ENCODE measurements at places on chromosomes 5 and 9.

GRCh38 chr5:15326932-15327331 lies 173.0 kb upstream of the FBXL7 start:
- no peak for DNase-seq

- DNase-seq = no peak
Observed at GRCh38 chr5:90131383-90132133, 278.0 kb downstream of the CETN3 start.

- DNase-seq = no peak
Observed at GRCh38 chr9:35981699-35982098, 23.7 kb upstream of the OR2S2 start.

- DNase-seq = no peak
Observed at GRCh38 chr9:20838218-20838617, 154.2 kb downstream of the FOCAD start.

GRCh38 chr9:90795871-90796317 lies 5.7 kb upstream of the SYK start:
- DNase-seq = no peak

- peak; percentile 22 for DNase-seq
Observed at GRCh38 chr9:2859776-2860379, 16.0 kb upstream of the PUM3 start.

GRCh38 chr9:81886665-81887064 lies 41.6 kb upstream of the SPATA31D4 start:
- no peak for DNase-seq

DNA sequence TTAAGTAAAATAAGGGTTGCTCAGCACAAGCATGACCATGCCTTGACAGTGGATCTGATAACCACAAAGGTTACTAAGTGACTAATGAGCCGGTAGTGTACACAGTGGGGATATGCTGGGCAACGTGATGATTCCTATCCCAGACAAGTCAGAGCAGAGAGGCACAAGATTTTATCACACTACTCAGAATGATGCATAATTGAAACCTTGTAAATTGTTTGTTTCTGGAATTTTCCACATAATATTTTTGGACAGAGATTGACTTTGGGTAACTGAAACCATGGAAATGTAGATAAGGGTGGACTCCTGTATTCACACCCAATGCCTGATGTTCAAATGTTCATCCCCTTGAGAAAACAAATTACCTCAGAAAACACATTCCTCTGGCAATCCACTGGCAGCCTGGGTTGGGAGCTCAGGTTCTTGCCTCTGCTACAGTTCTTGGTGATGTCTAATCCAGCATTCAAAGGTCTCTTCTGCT lies 16.2 kb upstream of the ERAP1 start:
- DNase-seq = no peak

DNA sequence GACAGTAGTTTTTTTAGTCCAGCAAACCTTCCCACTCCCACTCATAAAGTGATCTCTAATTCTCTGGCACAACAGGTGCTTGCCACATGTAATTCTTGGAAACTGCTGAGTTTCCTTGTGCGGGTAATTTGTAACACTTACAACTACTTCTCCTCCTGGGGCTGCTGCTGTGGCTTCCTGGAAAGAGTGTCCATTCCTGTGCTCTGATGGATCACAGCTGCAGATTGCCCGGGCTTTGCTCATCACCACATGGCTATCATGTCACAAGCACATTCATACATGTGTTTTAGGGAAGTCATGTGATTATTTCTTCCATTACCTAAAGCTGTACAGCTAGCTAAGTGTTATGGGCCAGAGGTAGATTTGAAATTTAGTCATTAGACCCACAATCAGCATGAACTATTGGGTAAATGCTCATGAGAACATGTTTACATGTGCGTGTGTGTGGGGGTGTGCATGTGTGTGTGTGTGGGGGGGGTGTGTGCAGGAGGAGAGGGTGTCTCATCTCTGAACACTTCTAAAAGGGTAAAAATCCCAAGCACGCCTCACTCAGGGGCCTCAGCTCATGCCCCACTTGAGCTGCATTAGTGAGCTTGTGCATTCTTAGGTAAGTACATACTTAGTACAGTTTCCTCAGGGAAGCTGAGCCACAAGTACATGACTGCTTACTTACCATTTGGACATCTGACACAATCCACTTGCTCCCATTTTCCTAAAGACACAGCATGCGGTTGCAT lies 118.1 kb upstream of the CCDC112 start:
- no peak for DNase-seq

DNA sequence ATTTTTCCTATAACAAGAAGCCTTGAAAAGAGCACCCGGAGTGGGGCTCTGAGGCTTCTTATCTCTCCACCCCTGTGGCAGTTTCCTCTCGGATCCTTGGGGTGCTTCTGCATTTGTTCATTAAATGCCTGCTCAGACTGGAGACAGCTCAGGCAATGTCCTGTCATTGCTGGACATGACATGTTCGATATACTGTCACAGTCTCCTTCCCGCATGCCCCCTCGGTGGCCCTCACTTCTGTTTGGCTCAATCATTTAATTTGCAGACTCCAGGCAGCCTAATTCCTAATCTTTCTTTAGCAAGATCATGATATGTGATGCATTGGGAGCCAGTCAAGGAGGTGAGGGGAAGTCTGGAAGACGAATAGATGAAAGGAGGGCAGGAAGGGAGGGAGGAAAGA lies 37.5 kb upstream of the CPEB4 start:
- no peak for DNase-seq

- no peak for DNase-seq
Observed at GRCh38 chr9:34710023-34710422, at the start of gene CCL21. Gene CCL21, minus strand, starts transcription at chr9:34710136. Its CDS starts 70 bp downstream, at chr9:34710066.

DNA sequence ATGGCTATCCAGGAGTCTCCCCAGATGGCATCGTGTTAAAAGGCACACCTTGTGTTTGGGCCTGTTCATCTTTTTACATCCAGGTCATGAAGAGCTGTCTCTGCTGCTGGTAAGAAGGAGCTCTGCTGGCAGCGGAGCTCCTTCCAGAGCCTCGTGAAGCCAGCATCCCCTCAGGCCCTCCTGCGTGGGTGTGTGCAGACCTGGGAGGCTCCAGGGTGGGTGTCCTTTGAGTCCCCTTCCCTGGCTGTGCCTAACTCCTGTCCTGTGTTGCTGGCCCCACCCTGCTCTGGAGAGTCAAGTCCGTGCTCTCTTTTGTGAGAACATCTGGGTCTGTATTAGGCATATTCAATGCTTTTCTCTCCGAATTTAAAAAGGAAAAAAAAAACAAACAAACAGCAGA lies 149.6 kb upstream of the IRX2 start:
- no peak for DNase-seq

DNA sequence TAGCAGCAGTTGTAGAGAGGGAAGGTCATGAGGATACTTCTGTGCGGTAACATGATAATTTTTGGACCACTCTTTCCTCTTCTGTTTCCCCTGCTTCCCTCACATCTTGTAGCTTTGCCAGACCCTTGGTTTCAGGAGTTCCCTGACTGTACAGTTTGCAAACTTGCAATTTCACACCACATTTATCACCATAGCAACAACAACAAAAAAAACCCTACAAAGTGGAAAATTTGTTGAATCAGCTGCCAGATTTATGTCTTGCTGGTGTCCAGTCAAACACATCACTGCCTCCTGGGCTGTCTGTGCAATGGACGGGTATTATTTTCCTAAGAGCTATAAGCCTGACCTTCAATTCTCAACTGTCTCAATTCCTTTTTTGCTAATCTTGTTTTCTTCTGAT lies 751.6 kb downstream of the TLR4 start:
- no peak for DNase-seq

- DNase-seq = no peak
Observed at GRCh38 chr9:127877566-127877998, at the start of gene AK1. Gene AK1, minus strand, starts transcription at chr9:127877675. Its CDS starts 3,058 bp downstream, at chr9:127874617.

- DNase-seq = no peak
Observed at GRCh38 chr9:120857481-120857880, 14.8 kb upstream of the PSMD5 start.

DNA sequence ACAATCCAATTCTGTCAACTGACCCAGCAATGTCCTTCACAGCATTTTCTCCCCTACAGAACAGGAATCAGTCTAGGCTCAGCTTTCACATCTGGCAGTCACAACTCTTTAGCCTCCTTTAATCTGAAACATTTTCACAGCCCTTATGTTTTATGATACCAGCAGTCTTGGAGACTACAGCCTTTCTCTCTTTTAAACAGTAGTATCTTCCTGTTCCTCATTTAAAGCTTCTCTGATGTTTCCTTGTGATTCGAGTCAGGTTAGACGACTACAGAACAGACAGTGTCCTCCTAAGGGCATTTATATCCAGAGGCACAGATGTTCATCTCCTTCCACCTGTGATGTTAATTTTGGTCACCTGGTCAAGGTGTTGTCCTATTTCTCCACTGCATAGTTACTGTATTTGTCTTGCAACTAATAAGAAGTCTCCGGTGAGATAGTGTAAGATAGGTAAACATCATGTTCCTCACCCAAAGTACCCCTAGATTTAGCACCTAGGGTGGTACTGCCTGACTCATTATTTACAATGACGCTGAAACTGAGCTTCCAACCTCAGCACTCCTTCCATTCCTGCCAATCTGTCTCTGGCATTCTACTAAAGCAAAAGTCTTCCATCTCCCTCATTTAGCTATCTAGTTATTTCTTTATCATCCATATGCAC lies 20.7 kb downstream of the TTC39B start:
- no peak for DNase-seq

DNA sequence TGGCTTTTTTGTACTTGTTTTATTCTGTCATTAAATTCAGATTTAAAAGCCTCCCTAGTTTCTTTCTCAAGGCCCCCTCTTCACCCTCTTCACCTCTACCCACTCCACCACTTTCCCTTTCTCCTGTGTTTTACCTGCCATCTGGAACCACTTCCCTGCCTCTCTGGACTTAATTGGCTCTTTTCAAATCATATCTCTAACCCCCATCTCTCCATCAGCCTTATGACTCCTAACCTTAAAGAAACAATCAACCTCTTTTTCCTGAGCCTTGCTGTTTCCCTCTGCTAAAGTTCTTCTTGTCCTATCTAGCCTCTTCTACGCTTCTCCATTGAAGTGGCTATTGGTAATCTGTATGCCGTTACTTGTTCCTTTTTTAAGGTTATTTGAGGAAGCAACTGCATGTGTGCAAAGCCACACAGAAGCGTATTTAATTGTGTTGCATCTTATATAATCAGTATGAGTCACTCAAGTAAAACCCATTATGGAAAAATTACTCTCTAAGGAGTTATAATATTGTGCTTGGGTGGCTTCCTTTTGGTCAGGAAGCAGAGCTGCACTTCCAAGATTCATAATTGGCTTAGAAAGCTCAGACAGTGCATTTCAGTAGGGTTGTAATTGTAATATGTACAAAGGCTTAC lies 653.6 kb upstream of the ITGA1 start:
- DNase-seq = no peak

DNA sequence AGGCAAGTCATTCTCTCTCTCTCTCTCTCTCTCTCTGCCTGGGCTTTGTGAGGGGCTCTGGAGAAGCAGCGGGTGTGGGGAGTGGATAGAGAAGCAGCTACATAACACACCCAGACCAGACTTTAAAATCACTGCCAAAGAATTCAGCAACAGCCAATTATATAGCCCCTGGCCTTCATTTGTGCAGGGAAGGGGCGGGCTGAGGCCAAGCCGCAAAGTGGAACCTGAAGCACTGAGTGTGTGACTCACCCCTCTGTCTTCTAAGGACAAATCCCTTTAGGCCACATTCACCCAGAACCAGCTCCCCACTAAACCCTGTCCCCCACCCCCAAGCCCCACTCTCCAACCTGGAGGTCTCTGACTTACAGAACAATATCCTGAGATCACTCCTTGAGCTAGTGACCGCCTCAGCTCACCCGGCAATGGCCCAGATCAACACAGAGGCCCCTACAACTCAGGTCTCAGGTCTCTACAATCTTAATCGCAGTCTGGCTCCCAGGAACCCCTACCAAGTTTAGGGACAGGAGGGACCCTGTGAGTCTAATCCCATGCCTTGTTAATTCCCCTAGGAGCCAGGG lies 6.0 kb downstream of the B4GALT1 start:
- DNase-seq = peak; percentile 65

GRCh38 chr5:37889612-37890317 lies 49.9 kb upstream of the GDNF start:
- no peak for DNase-seq

DNA sequence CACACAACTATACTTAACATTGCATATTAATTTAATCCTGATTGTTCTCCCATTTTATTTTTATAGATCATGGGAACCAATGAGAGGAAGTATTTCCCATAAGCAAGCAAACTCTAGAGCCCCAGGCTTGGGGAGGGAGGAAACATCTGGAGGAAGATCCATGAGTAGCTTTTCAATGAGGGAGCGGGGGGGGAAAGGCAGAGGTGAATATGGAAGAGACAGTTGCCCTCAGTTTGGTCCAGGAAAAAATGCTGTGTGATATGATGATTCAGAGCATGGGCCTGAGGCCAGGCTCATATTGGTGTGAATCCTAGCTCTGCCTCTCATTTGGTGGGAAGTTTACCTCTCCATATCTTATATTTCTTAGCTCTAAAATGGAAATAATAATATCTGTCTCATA lies 42.2 kb upstream of the ALDOB start:
- no peak for DNase-seq

- DNase-seq = no peak
Observed at GRCh38 chr5:74957029-74957784, 91.0 kb upstream of the FAM169A start.

DNA sequence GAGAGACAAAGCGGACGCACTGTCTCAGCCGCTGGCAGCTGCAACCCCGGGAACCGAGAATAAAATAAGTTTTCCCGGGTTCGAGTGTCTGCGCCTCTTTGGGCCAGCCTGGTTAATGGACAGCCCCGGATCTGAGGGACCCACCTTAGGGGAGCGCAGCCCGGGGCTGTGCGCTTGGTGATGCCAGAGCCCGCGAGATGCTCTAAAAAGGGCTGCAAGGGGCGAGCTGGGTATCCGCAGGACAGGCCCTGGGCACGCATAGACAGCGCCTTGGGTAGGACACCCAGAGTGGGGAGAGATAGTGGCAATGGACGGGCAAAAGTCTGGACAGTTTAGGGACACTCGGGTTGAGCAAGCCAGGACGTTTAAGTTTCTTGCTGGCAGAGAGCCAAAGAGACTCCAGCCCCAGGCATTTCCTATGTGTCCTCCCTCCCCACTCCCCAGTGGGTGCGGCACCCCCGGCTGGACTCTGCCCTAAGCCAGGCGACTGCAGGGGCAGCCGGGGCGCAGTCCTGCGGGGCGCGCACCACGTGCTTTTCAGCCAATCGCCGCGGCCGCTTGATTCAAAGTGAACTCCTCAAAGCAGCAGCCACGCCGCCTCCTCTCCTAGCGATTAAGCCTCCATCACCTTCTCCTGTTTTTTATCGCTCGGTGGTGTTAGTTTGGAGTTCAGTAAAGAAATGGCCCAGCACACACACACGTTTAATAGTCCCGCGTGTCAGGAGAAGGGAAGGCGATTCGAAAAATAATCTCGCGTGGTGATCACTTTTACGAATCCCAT lies 616 bp upstream of the ENC1 start:
- peak; percentile 51 for DNase-seq

- DNase-seq = no peak
Observed at GRCh38 chr5:16812448-16812847, 123.6 kb downstream of the MYO10 start.

DNA sequence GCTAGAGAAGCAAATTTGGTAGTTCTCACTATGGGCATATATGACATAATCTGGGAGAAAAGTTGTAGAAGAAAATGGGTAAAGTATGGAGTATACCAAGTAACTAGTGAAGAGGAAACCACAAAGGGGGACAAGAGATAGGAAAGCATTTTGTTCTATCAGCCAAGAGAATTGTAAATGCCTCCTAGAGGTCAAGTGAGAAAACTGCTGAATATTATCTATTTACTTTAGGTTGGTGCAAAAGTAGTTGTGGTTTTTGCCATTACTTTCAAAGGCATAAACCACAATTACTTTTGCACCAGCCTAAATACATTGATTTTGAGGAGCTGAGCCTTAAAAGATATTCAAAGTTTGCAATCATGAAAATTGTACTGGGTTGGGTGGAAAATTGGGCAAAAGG lies 126.7 kb upstream of the GRHPR start:
- DNase-seq = no peak
